ENCODE measurements at places on chromosomes 3 and 15.

DNA sequence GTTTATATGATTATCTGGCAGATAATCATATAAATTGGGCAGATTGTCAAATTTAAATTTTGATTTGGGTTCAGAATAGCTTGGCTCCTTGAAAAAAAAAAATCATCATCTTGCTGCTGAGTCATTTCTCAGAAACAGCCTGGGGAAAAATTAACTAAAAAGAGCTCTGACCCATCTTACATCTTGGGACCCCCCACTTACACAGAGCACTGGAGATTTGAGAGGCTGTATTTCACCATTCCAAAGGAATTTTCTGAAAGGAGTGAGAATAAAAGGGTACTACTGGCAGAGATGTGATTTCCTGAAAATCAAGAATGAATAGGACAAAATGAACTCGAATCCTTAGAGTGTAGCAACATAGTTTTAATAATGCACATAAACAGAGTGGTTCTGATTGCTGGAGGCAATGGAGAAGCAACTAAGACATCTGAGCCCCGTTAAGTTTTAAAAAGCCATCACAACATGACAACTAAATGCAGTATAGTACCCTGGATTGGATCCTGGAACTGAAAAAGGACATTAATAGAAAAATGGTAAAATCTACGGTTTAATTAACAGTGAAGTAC lies 97.5 kb downstream of the RFTN1 start:
- DNase-seq, result no peak

- no peak for DNase-seq
Observed at GRCh38 chr15:41648770-41649169, 11.4 kb upstream of the MGA start.

GRCh38 chr15:66948294-66948693 lies 117.1 kb upstream of the SMAD3 start:
- no peak for DNase-seq

DNA sequence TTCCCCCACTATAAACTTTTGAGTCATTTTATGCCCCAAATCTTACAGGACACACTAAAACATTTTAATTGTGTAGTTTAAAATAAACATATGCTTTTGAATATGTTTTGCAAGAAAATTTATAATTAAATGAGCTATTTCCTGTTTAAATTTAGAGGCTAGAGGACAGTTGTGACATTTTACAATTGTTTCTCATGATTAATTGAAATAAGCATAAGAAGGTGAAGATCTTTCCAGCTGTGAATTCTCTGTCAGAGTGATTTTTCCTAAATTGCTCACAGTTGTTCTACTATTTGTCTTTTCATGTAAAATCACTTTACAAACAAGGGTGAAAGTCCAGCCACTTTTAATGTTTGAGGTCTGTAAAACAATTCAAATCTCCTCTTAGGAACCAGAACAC lies 892.3 kb downstream of the CADM2 start:
- DNase-seq, result no peak
